Suprapubic skin (tissue), 4 donors: ENCODE measurements at places on chromosomes 3 and 15. TPM values are rescaled to one million over a fixed set of nuclear protein-coding genes. Genes with fewer than 3 reads are reported as not detected.
A peak's percentile ranks its signal among the peaks of the same experiment; 100 is the strongest.

GRCh38 chr3:149224736-149225594 is 3.3 kb upstream of the CP start:
- DNase-seq, result no peak

DNA sequence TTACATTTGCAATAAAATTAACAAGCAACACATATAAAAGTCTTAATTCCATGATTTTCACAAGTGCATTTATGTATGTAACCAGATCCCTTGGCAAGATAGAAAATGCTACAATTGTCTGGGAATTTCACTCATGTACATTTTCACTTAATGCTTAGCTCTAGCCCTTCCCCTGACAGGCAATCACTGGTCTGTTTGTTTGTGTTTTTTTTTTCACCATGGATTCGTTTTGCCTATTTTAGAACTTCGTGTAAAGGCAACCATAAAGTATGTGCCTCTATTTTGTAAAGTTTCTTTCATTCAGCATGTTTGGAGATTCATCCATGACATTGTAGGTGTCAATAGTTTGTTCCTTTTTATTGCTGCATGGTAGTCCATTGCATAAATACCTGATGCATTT is 260.9 kb upstream of the SLCO3A1 start:
- DNase-seq, result no peak

DNA sequence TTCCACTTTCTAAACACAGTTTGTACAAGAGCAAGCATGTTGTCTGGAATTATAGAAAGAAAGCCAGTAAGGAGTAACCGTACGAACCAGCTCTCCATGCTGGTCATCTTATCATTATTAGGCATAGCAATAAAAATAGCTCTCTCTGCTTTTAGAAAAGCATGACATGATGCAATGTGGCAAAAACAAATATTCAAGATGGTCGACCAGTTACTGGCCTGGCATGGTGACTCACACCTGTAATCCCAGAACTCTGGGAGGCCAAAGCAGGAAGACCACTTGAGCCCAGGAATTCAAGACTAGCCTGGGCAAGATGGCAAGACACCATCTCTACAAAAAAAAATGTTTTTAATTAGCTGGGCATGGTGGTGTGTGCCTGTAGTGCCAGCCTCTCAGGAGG is 2.6 kb upstream of the MAP4 start:
- no peak for DNase-seq

The GRK7 gene
- total RNA-seq, result 1.2 TPM

- DNase-seq, result no peak
Measured at GRCh38 chr3:152559246-152559645, 275.7 kb upstream of the P2RY1 start.

- DNase-seq, result no peak
Measured at GRCh38 chr3:74642876-74643275, 28.4 kb upstream of the CNTN3 start.

DNA sequence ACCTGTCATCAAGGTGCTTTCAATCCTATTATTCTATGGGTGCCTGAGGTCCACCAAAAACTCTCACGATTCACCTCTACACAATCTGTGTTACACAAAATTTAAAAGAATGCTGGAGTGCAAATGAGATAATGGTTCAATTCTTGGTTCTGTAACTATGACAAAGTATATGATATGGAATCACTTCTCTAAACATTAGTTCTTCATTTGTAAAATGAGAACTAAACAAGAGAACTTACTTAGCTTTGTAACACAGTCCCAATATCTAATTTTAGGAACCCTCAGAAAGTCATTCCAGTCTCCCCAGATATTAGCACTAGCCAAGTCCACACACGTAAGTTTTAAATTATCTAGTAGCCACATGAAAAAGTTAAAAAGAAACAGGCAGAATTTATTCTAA is 111.5 kb downstream of the TBL1XR1 start:
- DNase-seq, result no peak

DNA sequence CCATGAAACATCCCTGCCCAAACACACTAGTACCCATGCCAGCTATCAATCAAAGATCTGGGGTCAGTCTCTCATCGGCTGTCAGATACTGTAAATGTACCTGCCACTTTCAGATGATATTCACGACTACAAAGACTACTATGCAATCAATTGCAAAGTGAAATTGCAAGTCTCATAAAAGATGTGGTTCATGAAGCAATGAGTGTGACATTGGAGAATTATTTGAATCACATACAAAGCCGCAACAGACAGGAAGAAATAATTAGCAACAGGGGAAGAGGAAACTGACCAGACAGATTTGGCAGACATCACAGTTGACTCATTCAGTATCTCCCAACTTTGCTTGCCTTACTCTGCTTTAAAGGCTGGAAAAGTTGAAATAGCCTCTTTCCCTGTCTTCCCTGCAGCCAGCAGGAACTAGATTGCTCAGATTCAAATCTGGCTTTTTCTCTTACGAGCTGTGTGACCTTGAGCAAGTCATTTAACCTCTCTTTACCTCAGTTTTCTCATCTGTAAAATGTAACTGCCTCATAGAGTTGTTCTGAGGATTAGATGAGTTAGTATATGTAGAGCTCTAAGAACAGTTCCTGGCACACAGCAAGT is 95.7 kb upstream of the C3orf80 start:
- no peak for DNase-seq

DNA sequence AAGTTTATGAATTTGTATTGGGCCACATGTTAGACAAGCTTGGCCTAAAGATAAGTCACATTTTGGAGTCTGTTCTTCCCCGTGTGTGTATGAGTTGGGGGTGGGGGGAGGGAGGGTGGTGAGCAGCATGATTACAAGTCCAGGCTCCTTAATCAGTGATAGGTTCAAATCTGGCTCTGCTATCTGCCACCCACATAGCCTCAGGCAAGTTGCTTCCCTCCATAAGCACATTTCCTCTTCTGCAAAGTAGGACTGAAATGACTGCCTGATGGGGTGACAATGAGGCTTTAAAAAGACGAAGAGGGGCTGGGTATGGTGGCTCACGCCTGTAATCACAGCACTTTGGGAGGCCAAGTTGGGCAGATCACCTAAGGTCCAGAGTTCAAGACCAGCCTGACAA is 1.1 kb upstream of the SPATA12 start:
- no peak for DNase-seq

- DNase-seq, result no peak
Measured at GRCh38 chr3:32641356-32641755, 43.6 kb upstream of the CNOT10 start.

The STAC gene
- 5.1 TPM for total RNA-seq

DNA sequence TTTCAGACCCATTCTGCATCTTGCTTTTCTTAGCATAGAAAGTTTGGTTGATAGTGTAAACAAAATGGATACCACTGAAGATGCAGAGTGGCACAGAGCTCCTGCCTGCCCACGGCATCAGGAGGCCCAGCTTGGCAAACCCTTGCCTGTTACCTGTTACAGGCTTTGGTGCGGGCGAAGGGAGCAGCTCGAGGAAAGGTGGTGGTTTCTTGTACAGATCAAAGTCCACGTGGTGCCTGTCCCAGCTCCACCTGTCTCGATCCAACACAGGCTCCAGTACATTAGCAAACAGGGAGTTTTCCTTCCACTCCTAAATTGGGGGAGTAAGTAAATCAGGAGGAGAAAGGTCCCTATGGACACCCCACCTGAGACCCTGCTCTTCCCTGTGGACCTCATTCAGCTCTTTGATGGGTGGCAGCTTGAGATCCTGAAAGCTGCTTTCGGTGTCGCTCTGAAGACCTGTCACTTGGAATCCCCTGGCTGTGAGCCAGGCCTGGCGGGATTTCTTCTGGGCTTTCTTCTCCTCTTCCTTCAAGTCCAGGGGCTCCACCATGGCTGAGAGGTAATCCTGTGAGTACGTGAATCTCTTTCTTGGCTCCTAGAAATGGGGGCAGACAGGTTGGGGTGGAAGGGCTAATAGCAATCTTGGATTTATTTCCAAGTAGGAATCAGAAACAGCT is 35.7 kb downstream of the ACAD9 start:
- DNase-seq, result peak; percentile 72

The PRSS50 gene
- total RNA-seq, result not detected

DNA sequence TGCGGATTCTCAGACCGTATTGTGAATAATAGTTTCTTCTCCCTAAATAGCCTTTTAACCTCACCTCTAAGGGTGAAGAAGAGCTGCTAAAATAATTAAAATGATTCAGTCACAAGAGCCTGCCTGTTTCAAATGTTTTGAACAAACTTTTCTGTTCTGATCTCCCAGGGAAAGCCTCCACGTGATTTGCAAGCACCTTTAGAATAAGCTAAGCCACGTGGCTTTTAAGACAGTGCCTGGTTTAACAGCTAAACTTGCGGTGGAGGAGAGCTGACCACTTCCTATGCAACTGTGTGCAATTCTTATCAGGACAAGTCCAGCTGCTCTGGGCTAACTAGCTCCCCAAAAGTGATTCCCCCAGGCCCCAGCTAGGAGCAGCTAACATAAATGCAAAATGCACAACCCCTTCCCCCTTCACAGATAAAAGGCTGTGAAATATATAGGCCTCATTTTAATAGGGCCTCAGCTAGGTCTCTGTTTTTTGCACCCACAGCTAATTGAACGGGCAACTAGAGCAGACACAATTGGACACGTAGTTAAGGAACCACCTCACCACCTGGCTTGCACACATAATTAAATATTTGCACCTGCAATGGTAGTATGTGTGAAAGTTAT is 401.2 kb upstream of the NR2F2 start:
- DNase-seq, result no peak

The CCR5 gene
- 1.3 TPM for total RNA-seq

- DNase-seq, result no peak
Measured at GRCh38 chr15:90239371-90239770, 5.4 kb downstream of the GDPGP1 start.

DNA sequence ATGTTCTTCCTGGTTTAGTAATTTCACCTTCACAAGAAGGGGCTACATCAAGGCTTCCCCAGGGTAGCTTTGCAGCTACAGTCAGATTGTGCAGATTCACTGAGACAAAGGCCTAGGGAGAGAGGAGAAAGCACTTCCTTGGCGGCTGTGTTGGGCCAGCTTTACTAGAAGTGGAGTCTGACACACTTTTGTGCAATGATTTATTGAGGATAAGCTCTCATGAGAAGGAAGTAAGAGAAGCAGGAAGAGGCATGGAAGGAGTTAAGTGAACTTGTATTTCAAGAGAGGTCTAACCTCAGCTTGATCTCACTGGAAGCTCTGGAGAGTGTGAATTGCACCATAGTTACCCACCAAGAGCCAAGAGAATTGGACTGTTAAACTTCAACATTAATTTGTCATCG is 78.9 kb downstream of the TGFBR2 start:
- no peak for DNase-seq

DNA sequence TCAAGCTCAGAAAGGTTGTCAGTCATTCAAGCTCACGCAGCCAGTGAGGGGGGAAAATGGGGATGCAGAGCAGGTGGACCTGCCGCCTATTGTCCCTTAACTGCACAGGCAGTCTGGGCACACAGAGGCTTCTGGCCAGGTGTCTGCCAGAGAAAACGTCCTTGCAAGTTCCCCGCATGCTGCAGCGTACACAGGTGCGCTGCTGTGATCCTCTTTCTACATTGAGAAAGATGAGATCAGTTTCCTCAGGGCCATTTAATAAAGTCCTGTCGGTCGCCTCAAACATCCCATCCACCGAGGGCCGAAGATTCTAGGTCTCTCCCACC is 445 bp upstream of the TSEN2 start:
- DNase-seq, result no peak

DNA sequence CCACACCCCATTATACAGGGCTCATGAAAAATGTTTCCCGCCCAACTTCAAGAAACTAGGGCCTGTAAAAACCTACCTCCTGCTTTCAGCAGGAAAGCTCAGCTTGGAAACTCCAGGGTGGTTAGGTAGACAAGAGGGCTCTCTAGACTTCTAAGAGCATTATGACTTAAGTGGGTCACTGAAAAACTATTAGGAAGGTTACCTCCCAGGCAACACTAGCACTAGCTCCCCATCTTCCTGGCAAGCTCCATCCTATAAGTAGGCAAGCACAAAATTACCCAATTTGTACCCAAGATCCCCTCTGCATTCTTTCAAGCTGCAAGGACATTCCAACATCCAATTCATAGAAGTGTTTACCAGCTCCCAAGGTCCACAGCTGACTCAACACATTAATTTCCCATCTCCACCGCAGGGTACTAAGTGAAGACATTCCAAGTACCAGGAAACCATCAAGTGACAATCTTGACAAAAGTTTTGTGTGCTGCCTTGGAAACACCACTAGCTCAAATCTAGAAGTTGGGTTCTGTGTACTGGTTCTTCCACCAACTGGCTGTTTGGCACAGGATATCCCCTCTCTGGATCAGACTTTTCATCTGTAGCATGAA is 46.9 kb downstream of the WNT5A start:
- DNase-seq, result no peak
